ENCODE measurements at places on chromosomes 5 and 9.

- no peak for DNase-seq
Observed at GRCh38 chr5:61295365-61295764, 36.7 kb upstream of the ZSWIM6 start.

GRCh38 chr9:34898846-34899245 is 59.2 kb upstream of the PHF24 start:
- DNase-seq: no peak

- DNase-seq: peak; percentile 89
Observed at GRCh38 chr5:41087461-41087860, 16.3 kb upstream of the MROH2B start.

GRCh38 chr9:101487443-101487840 is 46.2 kb upstream of the RNF20 start:
- DNase-seq: no peak
